ENCODE measurements at places on chromosomes 6 and 20. TPM values are rescaled to one million over a fixed set of nuclear protein-coding genes. Genes with fewer than 3 reads are reported as not detected.

GRCh38 chr6:112036088-112036637 lies 17.7 kb upstream of the CCN6 start:
- no peak for DNase-seq

GRCh38 chr6:106509420-106510089 lies 119.7 kb downstream of the RTN4IP1 start:
- DNase-seq = no peak

- no peak for DNase-seq
These were observed 57.3 kb upstream of the PHACTR2 start for GRCh38 chr6:143620447-143620846.

GRCh38 chr6:140174524-140174923 lies 800.1 kb upstream of the CITED2 start:
- DNase-seq = no peak

- no peak for DNase-seq
These were observed 47.4 kb downstream of the MAP3K5 start for GRCh38 chr6:136744889-136745288.

DNA sequence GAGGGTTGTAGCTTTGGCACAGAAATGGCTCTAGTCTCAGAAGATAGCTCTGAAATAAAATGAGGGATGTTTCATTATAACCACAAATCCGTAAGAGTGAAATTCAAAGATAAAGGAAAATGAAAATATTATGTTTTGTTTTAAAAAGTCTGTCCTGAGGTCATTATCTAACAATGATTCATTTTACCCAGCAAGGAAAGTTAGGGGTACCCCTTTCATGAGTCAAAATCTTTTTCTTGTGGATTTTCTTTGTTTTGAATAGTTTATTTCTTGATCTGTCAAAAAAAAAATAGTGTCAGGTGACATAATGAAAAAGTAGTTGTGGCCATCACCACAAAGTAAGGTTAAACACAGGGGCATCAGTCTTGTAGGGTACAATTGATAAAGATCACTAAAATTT lies 59.7 kb upstream of the MYB start:
- no peak for DNase-seq

DNA sequence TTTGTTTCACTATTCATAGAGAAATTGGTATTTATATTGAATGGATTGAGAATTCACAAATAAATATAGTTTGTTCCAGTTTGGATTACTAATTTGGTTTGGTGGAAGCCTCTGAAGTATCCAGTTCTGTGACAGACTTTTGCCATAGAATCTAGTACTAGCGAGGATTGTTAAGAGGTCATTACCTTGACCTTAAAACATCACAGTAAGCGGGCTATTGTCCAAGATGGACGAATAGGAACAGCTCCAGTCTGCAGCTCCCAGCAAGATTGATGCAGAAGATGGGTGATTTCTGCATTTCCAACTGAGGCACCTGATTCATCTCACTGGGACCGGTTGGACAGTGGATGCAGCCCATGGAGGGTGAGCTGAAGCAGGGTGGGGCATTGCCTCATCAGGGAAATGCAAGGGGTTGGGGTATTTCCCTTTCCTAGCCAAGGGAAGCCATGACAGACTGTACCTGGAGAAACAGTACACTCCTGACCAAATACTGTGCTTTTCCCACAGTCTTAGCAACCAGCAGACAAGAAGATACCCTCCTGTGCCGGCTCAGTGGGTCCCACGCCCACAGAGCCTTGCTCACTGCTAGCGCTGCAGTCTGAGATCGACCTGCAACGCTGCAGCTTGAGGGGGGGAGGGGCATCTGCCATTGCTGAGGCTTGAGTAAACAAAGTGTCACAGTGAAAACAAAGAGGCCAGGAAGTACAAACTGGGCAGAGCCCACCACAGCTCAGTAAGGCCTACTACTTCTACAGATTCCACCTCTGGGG lies 66.4 kb upstream of the NEDD9 start:
- DNase-seq = no peak

- no peak for DNase-seq
These were observed 141.5 kb downstream of the GMDS start for GRCh38 chr6:2103765-2104523.

Gene GPX5
- not detected for total RNA-seq

Gene KCNS1
- not detected for total RNA-seq

Gene UNC93A
- total RNA-seq = not detected

Gene ECT2L
- 0.17 TPM for total RNA-seq

Data from esophagus muscularis mucosa (tissue), 4 donors.